ENCODE measurements at places on chromosomes 12 and 14.

GRCh38 chr12:53170876-53171724, 9.4 kb upstream of the ZNF740 start:
- no peak for DNase-seq

- no peak for DNase-seq
Measured at GRCh38 chr12:105764216-105764835, 374.4 kb downstream of the NUAK1 start.

- DNase-seq: no peak
Measured at GRCh38 chr14:59131938-59132795, 56.3 kb upstream of the DAAM1 start.

DNA sequence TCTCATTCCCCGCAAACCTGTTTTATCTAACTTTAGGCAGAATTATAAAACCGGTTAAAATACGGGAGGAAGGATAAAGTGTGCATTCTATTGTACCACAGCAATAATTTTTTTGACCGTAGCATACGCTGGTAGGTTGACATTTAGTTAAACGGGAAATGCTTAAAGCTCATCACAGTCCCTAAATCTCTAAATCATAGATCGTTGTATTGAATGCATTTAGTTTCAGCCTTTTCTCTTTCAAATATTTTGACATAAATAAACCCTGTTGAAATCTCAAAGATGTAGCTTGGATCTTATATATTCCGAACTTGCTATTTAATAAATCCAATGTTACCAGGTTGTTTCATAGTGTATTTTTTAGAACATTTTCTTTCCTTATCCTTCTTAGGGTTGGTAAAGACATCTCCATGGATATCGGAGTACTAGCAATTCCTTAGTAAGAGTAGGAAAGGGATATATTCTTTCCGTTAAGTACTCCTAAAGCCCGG, 798 bp downstream of the CLEC2B start:
- DNase-seq: no peak

GRCh38 chr14:62369919-62370560, 607.8 kb downstream of the SNAPC1 start:
- no peak for DNase-seq

DNA sequence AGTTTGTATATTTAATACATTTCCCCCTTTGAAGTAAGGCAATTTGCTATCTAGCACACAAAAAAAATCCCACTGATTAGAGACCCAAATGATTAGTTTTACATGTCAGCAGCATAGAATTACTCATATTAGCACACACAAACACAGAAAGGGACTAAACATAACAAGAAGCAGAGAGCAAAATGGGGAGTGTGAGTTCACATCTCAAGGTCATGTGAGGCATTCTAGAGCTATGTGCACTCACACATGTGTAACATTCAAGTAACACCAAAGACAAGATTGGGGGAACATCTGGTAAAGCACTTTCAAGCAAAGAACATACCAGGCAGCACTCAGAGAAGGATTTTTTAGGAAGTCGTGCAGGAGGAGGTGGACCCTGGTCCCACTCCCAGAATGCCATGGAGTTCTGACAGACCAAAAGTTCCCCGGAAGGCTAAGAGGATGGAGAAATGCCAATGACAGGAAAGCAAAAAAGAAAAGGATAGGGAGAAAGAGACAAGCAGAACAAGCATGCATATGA, 105.8 kb upstream of the SINHCAF start:
- DNase-seq: no peak

- DNase-seq: no peak
Measured at GRCh38 chr14:104515811-104516780, 63.5 kb upstream of the C14orf180 start.

GRCh38 chr12:95205685-95206084, 11.6 kb downstream of the FGD6 start:
- peak; percentile 71 for DNase-seq

GRCh38 chr14:41360126-41360525, 246.6 kb upstream of the LRFN5 start:
- no peak for DNase-seq

DNA sequence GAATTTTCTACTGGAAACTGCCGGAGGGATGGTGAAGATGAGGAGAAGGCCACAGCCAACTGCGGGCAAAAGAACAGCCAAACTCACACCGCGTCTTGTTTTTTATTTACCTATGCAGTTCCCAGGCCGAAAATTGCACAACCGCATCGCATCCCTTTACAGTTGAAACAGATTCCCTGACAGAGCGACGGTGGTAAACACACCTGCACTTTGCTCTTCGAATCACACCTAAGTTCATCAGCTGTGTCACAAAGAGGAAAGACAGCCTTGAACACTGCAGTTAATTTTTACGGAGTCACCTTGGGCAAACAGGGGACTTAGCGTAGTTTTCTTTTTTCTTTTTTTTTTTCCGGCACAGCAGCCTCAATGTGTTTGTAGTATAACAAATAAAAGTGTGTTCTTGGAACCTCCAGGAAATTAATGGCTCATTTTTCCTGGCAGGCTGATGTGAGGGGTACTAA, 272.0 kb upstream of the DIO3 start:
- no peak for DNase-seq

GRCh38 chr12:64826234-64826633, 1.8 kb downstream of the TBC1D30 start:
- DNase-seq: peak; percentile 65

GRCh38 chr14:51871846-51872245, 11.4 kb downstream of the GNG2 start:
- DNase-seq: no peak

GRCh38 chr14:90665321-90666000, 150.8 kb downstream of the TTC7B start:
- DNase-seq: no peak

DNA sequence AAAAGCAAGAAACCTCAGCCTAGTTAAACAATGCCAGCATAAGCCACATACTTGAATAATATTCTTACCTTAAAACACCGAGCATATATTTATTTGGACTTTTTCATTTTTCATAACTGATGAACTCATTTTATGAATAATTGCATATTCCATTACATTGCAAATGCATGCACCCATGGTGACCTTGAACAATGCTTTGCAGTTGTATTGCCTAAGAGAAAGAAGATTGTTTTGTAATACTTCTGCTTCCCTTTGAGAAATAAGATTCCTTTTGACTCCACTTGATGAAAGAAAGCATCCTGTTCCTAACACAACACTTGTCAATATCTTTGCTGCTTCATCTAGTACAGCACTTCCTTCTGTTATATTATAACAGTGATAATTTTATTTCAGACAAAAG, 1182.2 kb downstream of the FLRT2 start:
- no peak for DNase-seq

GRCh38 chr12:62670986-62671720, 204.5 kb downstream of the MON2 start:
- no peak for DNase-seq

DNA sequence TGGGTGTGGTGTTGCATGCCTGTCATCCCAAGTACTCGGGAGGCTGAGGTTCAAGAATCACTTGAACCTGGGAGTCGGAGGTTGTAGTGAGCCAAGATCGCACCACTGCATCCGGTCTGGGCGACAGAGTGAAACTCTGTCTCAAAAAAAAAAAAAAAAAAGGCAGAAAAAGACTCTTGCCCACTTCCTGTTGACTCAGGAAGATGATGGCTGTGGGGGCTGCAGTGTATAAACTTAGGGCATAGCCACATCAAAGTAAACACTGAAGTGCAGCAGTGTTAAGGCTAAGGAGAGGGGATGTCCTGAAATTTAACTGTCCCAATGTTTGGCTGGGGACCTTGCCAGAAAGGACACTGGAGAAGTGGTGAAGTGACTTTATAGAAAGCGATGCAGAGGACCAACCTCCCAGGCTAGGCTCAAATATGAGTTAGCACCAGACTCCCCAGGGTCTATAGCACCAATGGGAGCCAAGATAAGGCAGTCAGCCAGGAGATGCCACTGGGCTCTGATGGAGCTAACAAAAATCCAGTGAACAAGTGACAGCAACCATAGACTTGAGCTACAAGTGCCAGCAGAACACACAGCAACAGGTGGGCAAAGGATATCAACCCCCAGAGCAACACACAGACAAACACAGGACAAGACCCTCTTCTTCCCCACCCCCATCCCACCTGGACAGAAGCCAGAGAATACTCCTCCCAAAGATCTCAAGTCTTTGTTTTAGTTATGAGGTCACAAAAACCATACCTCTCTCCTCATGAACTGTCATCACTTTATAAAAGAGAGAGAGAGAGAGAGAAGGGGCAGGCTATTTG, 28.0 kb downstream of the NELL2 start:
- no peak for DNase-seq

DNA sequence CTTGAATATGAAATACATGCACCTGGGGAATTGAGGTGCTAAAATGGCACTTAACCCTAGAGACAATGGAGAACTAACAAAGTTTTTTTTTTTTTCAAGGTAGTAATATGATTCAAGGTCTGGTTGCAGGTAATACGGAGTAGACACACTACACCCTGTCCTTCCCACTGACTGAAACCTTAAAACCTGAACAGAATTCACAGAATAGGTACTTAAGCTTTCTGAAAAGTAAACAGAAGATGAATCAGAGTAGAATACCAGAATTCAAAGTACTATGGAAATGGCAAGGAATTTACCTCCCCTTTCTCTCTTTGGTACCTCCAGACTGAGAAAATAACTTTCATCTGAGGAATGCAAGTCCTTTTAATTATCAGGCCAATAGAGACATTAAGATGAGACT, 87.2 kb downstream of the PAPLN start:
- peak; percentile 5 for DNase-seq

DNA sequence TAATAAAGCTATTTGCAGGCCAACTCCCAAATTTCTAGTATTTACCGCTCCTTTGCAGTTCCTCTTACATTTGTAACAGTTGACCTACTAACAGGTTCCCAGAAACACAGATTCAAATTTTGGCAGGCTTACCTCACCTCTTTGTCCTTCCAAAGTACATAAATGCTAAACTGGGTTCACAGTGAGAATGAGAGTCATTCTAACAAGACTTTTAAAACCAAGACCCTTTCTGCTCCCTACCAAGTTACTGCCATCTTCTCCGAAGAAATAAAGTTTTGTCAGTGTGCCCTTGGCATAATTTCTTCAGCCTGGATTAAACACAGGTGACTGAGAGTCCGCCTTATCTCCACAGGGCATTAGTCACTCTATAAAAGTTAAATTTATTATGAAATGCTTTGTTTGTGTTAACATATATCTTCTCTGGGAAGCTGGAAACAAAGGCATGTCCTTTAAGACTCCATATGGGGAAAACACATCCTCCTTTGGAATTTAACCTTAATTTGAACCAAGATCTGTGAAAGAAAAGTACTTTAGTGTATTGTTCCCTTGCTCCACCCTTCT, 28.2 kb downstream of the FOXA1 start:
- no peak for DNase-seq

DNA sequence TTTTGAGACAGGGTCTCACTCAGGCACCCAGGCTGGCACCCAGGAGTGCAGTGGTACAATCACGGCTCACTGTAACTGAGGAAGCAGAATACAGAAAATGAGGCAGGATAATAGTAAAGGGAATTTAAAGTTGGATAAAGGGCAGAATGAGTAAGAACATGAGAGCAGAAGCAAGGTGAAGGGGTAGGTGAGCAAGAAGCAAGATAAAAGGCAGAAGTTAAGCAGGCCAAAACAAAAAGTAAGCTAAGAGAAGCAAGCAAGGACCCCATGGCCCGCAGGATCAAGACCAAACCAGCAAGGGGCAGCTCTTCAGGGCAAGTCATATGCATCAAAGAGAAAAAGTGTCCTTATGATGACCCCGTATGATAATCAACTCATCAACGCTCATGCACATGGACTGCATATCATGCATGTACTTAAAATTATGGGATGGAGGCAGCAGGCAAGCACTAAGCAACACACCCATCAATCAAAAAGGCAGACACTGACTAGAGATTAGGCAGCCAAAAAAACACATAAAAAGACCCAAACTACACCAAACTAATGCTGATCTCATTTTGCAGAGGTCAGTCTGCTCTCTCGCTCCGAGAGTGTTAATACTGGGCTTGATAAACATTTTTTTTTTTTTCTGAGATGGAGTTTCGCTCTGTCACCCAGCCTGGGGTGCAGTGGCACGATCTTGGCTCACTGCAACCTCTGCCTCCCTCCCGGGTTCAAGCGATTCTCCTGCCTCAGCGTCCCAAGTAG, 11.6 kb downstream of the TIMELESS start:
- no peak for DNase-seq

GRCh38 chr12:42590330-42590934, 886 bp upstream of the PRICKLE1 start:
- peak; percentile 60 for DNase-seq

DNA sequence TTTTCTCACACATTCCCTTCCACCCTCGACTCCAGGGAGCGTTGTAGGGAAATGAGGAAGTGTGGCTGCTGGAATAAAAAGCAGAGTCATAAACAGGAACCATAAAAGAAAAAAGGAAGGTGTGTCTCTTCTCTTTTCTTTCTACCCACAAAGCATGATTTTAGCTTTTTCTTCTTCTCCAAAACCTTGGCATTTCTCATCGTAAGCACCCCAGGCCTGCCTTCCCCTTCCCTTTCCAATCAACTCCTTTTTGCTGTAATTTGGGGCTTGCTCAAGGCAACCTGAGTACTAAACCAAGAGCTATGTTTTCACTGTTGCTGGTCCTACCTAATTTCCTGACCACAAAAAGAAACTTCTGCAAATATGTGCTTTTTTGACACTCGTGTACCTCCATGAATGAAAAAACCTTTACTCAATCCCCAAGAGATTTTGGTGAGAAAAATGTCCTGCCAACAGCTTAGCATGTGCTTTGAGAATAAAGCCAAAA, 9.2 kb downstream of the PLBD1 start:
- no peak for DNase-seq

DNA sequence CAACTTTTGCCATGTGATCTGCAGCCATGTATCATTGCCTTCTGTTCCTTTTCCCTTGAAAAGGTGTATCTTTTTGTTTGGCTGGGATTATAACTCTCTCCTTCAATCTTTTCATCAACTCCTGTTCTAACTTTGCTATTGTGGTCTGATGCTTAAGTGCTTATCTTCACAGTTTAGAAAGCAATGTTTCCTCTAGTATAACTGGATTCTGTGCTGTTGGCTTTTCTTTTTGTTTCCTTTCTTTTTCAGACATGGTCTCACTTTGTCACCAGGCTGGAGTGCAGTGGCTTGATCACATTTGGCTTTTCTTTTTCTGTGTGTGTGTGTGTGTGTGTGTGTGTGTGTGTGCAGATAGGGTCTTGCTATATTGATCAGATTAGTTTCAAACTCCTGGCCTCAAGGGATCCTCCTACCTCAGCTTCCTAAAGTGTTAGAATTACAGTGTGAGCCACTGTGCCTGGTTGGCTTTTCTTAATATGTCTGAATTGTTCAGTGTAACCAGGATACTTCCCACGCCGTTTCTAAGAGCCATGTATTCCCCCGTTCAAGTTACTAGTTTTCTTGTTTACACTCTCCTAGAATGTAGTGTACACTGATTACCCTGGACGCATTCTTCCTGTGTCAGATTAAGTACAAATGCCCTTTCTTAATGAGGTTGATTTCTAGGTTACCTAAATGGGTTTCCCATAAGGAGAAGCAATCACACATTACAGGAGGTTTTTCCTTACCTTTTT, 35.5 kb downstream of the JAG2 start:
- no peak for DNase-seq
